NCI-H69 (cell line): ENCODE measurements at places on chromosomes 13 and 19.

DNA sequence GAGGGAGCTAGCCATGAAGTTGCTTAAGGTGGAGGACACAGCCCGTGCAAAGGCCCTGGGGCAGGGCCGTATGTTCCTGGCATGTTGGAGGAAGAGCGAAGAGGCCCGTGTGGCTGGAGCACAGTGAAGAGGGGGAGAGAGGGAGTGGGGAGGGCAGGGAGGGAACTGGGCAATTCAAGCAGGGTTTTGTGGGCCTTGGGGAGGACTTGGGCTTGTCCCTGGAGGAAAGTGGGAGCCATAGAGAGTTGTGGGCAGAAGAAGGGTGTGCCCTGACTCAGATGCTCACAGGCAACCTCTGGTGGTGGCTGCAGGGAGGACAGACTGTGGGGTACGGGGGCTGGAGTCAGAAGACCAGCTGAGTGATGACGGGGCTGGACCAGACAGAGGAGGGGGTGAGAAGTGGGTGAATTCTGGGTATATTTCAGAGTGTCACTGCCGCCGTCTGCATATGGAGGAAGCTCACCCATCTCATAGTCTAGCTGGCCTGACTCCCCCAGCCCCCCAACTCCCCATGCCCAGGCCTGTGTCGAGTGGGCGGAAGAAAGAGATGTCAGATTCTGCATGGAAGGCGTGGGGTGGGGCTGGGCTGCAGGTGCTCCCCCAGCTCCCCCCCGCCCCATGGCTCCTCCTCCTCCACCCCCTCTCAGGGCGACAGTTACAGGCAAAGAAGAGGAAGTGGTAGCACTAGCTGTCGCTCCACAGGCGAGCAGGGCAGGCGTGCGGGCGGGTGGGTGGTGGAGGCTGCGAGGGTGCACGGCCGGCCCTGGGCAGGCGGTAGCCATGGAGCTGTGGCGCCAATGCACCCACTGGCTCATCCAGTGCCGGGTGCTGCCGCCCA lies at the start of gene VAV1:
TSS of gene VAV1 (plus strand) at position 681 of the 838 bp plus-strand sequence. CDS start at position 781, 100 bp downstream.
- no peak for DNase-seq

DNA sequence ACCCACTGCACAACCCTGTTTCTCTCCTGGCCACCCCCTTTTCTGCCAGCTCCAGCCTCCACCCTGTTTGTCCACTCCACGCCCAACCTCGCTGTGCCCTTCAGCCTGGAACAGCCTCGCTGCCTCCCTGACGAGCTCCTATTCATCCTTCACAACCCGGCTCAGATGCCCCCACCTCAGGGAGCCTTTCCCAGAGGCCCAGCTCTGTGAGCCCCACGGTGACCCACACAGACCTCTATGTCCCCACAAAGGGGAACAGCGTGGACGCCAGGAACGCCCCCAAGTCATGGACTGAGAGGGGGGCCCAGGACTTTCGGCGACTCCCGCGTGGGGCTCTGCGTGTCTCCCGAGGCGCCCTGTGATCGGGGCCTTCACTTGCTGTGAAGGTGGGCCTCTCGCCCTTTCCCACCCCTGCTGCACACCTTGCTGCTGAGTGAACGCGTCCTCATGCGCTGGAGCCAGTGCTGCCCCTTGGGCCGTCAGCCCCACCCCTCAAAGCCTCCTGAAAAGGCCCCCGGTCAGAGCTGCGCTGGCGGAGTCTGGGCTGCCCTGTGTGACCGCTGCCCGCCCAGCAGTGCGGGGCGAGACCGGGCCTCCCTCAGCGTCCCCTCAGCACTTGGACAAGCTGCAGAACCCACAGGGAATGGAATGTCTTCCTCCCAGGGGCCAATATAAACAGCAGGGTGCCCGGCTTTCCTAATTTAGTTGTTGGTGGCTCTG lies 40.0 kb downstream of the ADPRHL1 start:
- DNase-seq, result no peak

- DNase-seq, result peak; percentile 61
These were observed 21.4 kb downstream of the NAXD start for GRCh38 chr13:110636701-110637201.

GRCh38 chr13:23739596-23739995 lies 149.6 kb downstream of the MIPEP start:
- DNase-seq, result peak; percentile 40

DNA sequence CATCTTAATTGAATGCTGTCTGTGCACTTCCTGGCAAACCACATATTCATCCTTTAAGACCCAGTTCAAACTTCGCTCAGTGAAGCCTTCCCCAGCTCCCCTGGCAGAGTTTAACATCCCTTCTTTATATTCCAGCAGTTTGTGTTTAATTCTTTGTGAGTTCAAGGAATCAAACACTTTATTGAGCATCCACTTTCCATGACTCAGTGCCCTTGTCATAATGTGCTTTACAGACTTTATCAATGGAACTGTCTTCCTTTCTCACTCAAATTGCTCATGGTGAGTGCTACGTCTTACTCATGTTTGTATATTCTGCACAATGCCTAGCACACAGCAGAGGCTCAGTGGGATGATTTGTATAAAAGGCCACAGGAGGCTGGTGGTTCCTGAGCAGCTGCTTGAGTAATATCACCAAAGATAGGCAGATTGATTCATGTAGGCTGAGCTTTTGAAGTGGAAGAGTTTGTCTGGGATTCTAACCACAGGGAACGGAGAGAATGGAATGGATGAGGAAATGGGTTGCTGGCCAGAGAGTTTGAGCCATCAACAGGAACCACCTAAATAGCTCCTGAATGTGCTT lies 44.2 kb downstream of the SERTM1 start:
- DNase-seq, result no peak

DNA sequence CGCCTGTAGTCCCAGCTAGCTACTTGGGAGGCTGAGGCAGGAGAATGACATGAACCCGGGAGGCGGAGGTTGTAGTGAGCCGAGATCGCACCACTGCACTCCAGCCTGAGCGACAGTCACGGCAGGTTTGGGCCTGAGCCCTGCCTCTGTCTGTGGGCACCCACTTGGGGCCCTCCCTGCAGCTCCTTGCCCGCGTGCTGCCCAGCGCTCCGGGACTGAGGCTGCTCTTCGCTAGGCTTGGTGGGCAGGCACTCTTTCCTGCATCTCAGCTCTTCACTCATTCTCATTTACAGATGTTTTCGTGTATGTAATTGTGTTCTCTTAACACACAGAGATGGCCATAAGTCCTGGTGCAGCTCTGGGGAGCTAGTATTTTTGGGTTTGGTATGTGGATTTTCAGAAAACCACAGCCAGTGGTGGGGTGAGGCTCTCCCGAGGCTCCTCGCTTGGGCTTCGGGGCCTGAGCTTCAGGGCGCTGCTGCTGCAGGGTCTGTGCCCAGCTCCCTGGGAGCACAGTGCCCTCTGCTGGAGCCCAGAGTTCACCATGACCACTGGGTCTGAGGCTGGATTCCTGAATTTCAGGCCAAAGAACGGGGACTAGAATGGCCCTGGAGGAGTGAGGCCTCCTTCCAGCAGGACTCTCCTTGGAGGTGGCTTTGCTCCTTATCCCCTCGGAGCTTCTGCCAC lies 15.2 kb downstream of the UPF1 start:
- DNase-seq, result peak; percentile 71

GRCh38 chr19:48398102-48398374 lies 4.6 kb downstream of the GRIN2D start:
- DNase-seq, result peak; percentile 61

GRCh38 chr13:75556961-75557360 lies 7.4 kb downstream of the UCHL3 start:
- DNase-seq, result no peak

GRCh38 chr13:24500977-24501376 lies 11.6 kb downstream of the PARP4 start:
- DNase-seq, result no peak
